ENCODE measurements at places on chromosomes 2 and 18. TPM values are rescaled to one million over a fixed set of nuclear protein-coding genes. Genes with fewer than 3 reads are reported as not detected.

CD28 gene
- 0.05 TPM for total RNA-seq

GRCh38 chr2:191177751-191178736 lies 27.2 kb upstream of the STAT4 start:
- no peaks in the 10 kb centered on the region for H3K36me3 ChIP-seq
- DNase-seq: no peak
- peaks cover 33% of the 10 kb centered on the region for H3K4me1 ChIP-seq

- H3K4me3 ChIP-seq: no peak overlapping the region
- no peaks in the 10 kb centered on the region for H3K27me3 ChIP-seq
- no peaks in the 10 kb centered on the region for H3K36me3 ChIP-seq
Observed at GRCh38 chr2:12932192-12932591, 215.5 kb downstream of the TRIB2 start.

CFAP65 gene
- total RNA-seq: not detected

DNA sequence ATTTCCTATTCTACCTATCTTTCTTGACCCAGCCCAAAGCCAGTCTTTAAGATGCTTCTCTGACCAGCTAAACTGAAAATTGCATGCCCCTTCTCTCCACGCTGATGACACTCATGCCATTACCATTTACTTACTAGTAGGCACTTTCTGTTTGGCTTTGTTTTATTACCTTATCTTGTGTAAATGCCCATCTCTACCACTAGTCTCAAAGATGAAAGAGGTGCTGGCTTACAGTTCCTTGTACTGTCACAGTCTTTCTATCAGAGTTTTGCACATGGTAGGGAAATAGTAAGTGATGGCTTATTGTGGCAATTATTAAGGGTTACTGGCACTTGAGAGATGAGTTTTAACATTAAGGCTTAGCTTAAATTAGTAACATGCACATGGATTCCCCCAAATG lies 352.1 kb downstream of the RBM43 start:
- H3K36me3 ChIP-seq: no peaks in the 10 kb centered on the region
- DNase-seq: no peak
- H3K4me1 ChIP-seq: peaks cover 7% of the 10 kb centered on the region
- no peak overlapping the region for H3K27ac ChIP-seq
- H3K4me3 ChIP-seq: no peak overlapping the region

GRCh38 chr18:56162311-56163265 lies 475.8 kb downstream of the TXNL1 start:
- H3K36me3 ChIP-seq: no peaks in the 10 kb centered on the region
- DNase-seq: no peak
- no peak overlapping the region for H3K4me3 ChIP-seq
- peaks cover 53% of the 10 kb centered on the region for H3K4me1 ChIP-seq
- H3K27ac ChIP-seq: peak overlapping the region; percentile 76

GRCh38 chr2:241957276-241957675 lies 87.7 kb downstream of the RTP5 start:
- H3K27ac ChIP-seq: no peak overlapping the region
- H3K4me1 ChIP-seq: no peaks in the 10 kb centered on the region
- DNase-seq: no peak
- peaks cover 5% of the 10 kb centered on the region for H3K36me3 ChIP-seq
- no peak overlapping the region for H3K4me3 ChIP-seq

GRCh38 chr2:186868344-186868743 lies 19.4 kb upstream of the ZSWIM2 start:
- DNase-seq: no peak
- no peak overlapping the region for H3K27ac ChIP-seq
- H3K36me3 ChIP-seq: no peaks in the 10 kb centered on the region
- peaks cover 4% of the 10 kb centered on the region for H3K4me1 ChIP-seq
- no peaks in the 10 kb centered on the region for H3K27me3 ChIP-seq

GRCh38 chr2:128753321-128753720 lies 434.7 kb upstream of the HS6ST1 start:
- H3K27ac ChIP-seq: peak overlapping the region; percentile 76
- no peaks in the 10 kb centered on the region for H3K27me3 ChIP-seq
- peaks cover 61% of the 10 kb centered on the region for H3K4me1 ChIP-seq
- no peak overlapping the region for H3K4me3 ChIP-seq
- no peaks in the 10 kb centered on the region for H3K36me3 ChIP-seq

DNA sequence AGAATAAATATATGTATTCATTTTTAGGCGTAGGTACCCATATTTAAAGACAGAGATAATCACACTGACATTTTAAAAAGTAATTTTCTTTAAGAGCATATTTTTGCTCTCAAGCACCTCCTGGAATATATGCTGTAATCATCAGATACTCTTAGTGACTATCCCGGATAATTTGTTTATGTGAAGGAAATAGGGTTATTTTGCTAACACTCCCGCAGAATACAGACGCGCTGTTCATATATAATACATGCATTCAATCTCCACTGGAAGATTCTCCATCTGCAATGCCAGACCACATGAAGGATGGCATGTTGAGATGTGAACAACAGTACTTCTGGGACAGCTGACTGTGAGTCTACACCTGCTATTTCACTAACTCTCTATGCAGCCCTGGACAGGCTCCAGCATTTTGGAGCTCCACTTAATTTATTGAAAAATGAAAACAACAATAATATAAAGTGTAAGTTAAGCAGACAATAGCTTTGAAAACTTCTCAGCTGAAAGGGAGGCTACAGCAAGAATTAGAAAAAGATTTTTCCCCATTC lies 430.6 kb downstream of the TMX3 start:
- no peak for DNase-seq
- no peak overlapping the region for H3K4me3 ChIP-seq
- no peaks in the 10 kb centered on the region for H3K4me1 ChIP-seq
- no peaks in the 10 kb centered on the region for H3K27me3 ChIP-seq

- H3K36me3 ChIP-seq: no peaks in the 10 kb centered on the region
- DNase-seq: no peak
- peaks cover 2% of the 10 kb centered on the region for H3K27me3 ChIP-seq
- no peak overlapping the region for H3K27ac ChIP-seq
- H3K4me1 ChIP-seq: peaks cover 21% of the 10 kb centered on the region
Observed at GRCh38 chr18:10661317-10661716, 135.5 kb downstream of the NAPG start.

DNA sequence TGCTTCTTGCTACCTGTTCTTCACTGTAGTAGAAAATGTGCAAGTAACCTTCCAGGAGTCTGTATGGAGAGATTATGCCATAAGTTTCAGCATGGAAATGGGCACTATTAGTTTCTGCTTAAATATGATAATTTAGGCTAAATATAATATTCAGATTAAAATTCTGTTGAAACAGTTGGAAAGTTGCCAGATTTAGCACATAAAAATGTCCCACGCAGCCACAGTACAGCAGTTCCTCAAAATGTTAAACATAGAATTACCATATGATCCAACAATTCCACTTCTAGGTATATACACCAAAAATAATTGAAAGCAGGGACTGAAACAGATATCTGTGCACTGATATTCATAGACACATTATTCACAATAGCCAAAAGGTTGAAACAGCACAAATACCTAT lies 121.2 kb downstream of the NRP2 start:
- DNase-seq: no peak
- H3K36me3 ChIP-seq: peaks cover 4% of the 10 kb centered on the region
- no peak overlapping the region for H3K27ac ChIP-seq
- H3K4me1 ChIP-seq: peaks cover 8% of the 10 kb centered on the region
- H3K4me3 ChIP-seq: no peak overlapping the region
- peaks cover 13% of the 10 kb centered on the region for H3K27me3 ChIP-seq

DNA sequence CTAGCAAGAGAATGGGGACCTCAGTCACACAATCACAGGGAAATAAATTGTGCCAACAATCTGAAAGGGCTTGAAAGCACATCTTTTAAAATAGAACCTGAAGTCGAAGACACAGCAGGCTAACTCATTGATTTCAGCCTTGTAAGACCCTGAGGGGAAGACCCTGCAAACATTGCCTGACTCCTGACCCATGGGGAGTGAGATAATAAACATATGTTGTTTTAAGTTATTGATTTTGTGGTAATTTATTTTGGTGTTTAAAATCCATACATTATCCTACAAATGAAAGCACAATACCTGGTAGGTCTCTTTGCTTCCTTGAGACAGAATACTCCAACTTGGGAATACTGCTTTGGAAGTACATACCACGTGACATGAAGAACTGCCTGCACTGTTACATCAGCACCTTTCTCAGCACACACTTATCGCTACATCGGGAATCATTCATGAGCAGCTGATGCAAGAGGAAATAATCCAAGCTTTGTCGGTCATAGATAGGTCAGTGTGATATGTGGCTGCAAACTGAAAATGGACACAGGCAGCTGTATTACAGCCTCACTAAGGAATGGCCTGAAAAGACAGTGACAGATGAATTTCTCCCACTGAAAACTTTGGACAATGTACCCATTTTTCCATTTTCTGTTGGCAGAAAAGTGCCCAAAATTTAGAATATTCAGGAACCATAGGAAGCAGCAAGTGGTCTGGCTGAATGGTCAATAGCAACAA lies 494.5 kb upstream of the MAP2 start:
- no peak overlapping the region for H3K4me3 ChIP-seq
- H3K27ac ChIP-seq: no peak overlapping the region
- H3K27me3 ChIP-seq: no peaks in the 10 kb centered on the region
- no peaks in the 10 kb centered on the region for H3K36me3 ChIP-seq

C2orf81 gene
- 3.4 TPM for total RNA-seq

- H3K4me1 ChIP-seq: no peaks in the 10 kb centered on the region
- no peak overlapping the region for H3K4me3 ChIP-seq
- peaks cover 4% of the 10 kb centered on the region for H3K27me3 ChIP-seq
- no peaks in the 10 kb centered on the region for H3K36me3 ChIP-seq
- no peak overlapping the region for H3K27ac ChIP-seq
- no peak for DNase-seq
Observed at GRCh38 chr2:124246170-124246569, 221.1 kb downstream of the CNTNAP5 start.

STON1 gene
- 9.6 TPM for total RNA-seq

GRCh38 chr2:198127627-198128026 lies 323.2 kb downstream of the PLCL1 start:
- H3K4me1 ChIP-seq: no peaks in the 10 kb centered on the region
- H3K27ac ChIP-seq: no peak overlapping the region
- peaks cover 31% of the 10 kb centered on the region for H3K27me3 ChIP-seq
- no peak overlapping the region for H3K4me3 ChIP-seq

CNTNAP5 gene
- total RNA-seq: not detected

DNA sequence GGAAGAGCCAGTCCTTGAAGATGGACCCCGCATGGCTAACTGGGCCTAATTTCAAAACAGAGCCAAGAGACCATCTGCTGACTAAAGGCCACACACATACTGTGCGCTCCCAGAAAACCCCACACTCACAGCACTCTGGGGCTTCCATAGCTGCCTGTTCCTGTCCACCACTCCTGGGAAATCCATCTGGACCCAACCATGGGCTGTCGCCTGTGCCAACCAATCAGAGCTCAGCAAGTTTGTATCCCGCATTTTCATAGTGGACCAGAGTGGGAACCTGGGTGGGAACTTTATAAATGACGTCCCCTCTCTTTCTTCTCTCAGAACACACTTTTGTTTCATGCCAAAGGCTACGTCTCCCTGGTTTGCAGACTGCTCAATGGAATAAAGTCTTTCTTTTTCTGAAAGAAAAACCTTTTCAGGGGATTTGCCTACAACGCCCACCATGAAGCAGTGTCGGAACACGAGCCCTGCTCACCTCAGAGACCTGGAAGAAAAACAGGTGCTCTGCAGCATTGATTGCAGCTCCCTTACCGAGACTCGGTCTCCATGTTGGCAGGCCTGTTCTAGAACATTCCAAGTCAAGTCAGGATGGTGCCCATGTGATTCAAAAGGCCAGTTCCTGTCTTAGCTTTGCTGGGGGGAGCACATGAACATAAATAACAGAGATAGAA lies 137.2 kb upstream of the GPC1 start:
- no peak for DNase-seq
- H3K4me3 ChIP-seq: no peak overlapping the region
- no peaks in the 10 kb centered on the region for H3K36me3 ChIP-seq
- no peaks in the 10 kb centered on the region for H3K27me3 ChIP-seq

Measured in chondrocyte (in vitro differentiated cells).